Activated naive CD4-positive, alpha-beta T cell (primary cell): ENCODE measurements at places on chromosomes 13 and 19.

- no peak for DNase-seq
Measured at GRCh38 chr13:57314897-57315520, 148.0 kb downstream of the PRR20E start.

GRCh38 chr13:43094901-43095300 lies 71.5 kb downstream of the DNAJC15 start:
- no peak for DNase-seq

DNA sequence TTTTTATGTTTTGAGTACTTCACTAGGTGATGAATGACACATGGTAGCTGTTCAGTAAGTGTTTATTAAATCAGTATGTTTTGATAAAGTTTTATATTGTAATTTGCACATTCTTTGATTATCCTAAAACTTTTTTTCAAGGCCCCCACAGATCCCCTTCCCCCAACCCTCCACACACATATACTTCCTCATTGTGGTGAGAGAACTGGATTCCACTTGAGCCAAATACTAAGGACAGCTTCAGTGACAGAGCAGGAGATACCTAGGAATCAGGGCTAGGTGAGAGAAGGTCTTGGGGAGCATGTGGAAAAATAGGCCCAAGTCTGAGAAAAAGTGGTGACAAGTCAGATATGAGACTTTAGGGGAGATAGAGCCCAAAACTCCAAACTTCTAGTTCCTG lies 174.6 kb downstream of the TDRD3 start:
- DNase-seq: no peak

GRCh38 chr13:21235174-21235573 lies 58.7 kb downstream of the MRPL57 start:
- no peak for DNase-seq

DNA sequence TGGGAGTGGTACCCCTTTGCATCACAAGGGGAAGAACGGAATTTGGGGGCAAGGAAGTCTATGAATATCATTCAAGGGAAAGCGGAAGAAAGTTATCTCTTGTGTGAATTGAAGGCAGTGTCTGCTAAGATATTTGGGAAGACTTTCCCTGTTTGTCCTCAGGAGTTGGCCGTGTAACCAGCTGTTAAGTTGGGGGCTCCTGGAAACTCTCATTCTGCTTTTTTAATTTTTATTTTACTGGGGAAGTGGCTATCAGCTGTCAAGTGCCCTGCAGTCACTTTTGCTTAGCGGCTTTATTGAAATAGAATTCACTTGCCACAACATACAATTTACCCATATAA lies 2.9 kb downstream of the UPF1 start:
- DNase-seq: no peak

- no peak for DNase-seq
Measured at GRCh38 chr13:27450921-27451471, 632 bp upstream of the MTIF3 start.

DNA sequence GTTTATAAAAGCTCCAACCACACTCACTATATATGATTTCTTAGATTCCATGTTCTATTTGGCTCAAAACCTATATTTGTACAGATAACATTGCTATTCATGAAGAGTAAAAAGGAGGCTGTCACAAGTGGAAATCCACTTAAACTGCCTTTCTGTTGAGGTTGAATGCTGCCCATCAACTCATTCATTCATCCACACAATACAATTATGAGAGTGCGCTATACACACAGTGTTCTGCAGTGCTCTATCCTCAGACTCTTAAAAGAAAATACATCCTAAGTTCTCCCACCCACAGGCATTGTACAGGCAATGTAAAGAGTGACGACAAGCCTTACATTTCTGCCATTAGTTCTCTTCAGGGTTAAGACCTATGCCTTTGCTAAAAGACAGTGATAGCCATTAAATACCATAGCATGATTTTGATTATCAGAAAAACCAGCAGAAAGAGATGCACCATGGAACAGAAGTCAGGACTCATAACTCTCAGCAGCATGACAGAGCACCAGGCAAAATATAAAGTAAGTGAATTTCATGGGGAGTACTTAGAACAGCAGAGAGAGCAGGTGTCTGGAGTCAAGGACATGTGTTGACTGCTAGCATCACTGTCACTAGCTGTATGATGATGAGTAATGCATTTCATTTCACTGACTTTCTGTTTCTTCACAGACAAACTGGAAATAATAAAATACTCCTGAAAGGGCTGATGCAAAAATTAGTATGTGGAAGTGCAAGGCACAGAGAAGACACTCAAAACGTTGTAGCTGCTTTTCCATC lies 218.0 kb downstream of the RBM26 start:
- no peak for DNase-seq

DNA sequence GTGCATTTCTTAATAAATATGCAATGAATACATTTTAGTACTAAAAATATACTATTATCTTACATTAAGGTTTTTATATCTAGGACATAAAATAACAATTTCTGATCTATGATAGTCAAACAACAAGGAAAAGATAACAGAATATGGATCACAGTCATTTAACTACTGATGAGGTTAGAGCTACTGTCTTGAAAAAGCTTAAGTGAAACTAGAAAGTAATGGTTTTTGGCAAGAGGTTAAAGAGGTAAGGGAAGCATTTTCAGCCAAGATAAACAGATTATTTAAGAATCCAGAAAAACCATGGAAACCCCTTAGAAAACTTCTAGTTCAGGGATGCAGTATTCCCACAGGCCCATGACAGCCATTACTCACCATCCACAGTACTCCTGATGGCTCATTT lies 787.4 kb downstream of the DACH1 start:
- DNase-seq: no peak

DNA sequence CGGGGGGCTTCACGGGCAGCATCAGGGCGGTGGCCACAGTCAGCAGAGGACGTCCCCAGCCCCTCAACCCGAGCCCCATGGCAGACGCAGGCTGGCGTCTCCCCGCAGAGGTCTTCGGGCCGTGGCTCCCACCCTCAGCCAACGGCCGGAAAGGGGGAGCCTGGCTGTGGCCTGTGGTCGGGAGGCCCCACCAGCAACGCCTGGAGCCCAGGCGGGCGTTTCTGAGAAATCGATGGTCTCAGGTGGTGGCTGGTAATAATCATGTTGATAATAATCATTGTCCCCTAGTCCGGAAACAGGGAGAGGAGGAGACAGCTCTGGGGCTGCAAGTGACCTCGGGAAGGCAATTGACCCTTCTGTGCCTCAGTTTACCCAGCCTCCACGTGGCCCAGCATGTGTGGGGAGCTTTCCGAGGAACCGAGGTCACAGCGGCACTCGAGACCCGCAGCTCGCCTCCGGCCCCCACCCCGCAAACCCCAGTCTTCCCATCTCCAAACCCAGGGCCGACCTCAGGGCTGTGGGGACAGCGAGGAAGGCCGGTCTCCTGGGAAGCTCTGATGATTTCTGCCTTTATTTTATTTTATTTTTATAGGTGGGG lies at the start of gene PRSS57:
PRSS57 (minus strand) TSS at position 101 of the 598 bp plus-strand sequence; CDS start at position 79, 22 bp downstream.
- DNase-seq: no peak

DNA sequence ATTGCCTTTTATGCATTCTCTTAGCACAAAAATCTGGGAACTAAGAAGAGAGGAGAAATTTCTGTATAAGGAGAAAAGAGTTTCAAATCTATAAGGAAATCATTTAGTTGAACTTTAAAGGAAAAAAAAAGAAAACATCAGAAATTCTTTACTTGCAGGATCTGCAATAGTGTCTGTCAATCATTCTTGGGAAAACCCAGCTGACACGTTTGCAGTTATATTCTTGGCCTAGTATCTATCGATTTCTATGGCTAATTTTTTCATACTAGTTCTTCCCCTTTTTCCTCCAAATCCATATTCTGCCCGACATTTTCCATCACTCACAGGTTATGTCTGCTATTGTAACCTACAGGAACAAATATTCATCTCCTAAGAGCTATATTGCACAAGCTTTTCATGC lies 160.7 kb downstream of the ABCC4 start:
- no peak for DNase-seq

DNA sequence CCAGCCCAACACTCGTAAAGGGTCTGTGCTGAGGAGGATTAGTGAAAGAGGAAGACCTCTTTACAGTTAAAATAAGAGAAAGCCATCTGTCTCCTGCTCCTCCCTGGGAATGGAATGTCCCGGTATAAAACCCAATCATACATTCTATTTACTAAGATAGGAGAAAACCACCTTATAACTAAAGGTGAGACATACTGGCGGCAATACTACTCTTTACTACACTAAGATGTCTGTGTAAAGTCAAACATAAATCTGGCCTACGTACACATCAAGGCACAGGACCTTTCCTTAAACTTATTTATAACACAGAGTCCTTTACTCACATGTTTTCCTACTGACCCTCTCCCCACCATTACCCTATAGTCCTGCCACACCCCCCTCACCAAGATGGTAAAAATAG lies 3.3 kb downstream of the ZNF350 start:
- DNase-seq: no peak

- DNase-seq: peak; percentile 4
Measured at GRCh38 chr13:51895906-51896888, 34.4 kb downstream of the CCDC70 start.

GRCh38 chr19:28836421-28836820 lies 376.5 kb downstream of the UQCRFS1 start:
- DNase-seq: no peak

DNA sequence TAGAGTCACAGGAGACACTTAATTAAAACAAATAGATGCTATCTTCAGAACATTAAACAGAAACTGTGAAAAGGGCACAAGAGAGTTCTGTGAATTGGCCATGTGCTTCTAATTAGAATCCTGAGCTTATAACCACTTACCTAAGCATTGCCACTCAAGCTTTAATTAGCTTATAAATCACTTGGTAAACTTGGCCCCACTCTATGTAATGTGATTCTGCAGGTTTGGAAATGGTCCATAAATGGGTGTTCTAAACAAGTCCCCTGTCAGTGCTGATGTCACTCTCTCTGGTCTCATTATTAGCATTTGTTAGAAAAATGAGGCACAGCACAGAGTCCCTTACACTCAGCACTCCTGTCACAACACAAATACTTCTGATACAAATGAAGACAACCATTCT lies 18.0 kb downstream of the ZNF91 start:
- no peak for DNase-seq
